ENCODE measurements at places on chromosomes 4 and X. TPM values are rescaled to one million over a fixed set of nuclear protein-coding genes. Genes with fewer than 3 reads are reported as not detected.

Gene LDB2
- 7.0 TPM for total RNA-seq

Gene APBB2
- 138 TPM for total RNA-seq

DNA sequence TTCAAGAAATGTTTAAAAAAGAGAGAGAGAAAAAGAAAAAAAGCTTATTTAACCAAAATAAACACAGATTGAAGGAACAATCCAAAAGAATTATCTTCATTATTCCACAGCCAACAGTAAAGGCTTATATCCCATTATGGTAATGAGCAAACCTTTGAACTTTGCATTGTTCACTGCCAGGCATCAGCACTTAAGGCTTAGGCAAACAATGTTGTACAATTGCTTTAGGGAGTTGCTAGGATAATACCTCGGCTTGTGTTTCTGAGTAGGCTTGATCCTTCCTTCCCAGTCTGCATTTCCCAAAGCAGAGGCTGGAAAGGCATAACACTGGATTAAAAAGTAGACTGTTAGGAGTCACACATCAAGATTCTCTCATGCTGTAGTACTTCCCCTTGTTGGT lies 352.7 kb upstream of the IGFBP7 start:
- H3K4me3 ChIP-seq, result no peak overlapping the region
- H3K4me1 ChIP-seq, result no peaks in the 10 kb centered on the region
- no peaks in the 10 kb centered on the region for H3K36me3 ChIP-seq
- H3K27me3 ChIP-seq, result no peaks in the 10 kb centered on the region
- no peak overlapping the region for H3K27ac ChIP-seq

GRCh38 chrX:16320765-16321355 lies 153.6 kb downstream of the MAGEB17 start:
- DNase-seq, result no peak
- no peak overlapping the region for H3K27ac ChIP-seq

GRCh38 chrX:120310861-120311726 lies at the start of gene TMEM255A:
Gene TMEM255A (minus strand): TSS chrX:120311461. CDS start chrX:120311309, 152 bp downstream.
- DNase-seq, result no peak
- H3K4me3 ChIP-seq, result peak within 1 kb of the TSS; percentile 47
- no peaks in the 10 kb centered on the region for H3K4me1 ChIP-seq
- H3K36me3 ChIP-seq, result no peaks in the 10 kb centered on the region
- no peak within 1 kb of the TSS for H3K27ac ChIP-seq
- peaks cover 48% of the 10 kb centered on the region for H3K27me3 ChIP-seq

GRCh38 chr4:111601671-111602070 lies 543.6 kb upstream of the FAM241A start:
- no peak overlapping the region for H3K27ac ChIP-seq
- DNase-seq, result no peak
- no peaks in the 10 kb centered on the region for H3K4me1 ChIP-seq
- no peak overlapping the region for H3K4me3 ChIP-seq

- H3K4me3 ChIP-seq, result no peak overlapping the region
- no peak for DNase-seq
- no peaks in the 10 kb centered on the region for H3K4me1 ChIP-seq
- H3K27ac ChIP-seq, result no peak overlapping the region
Observed at GRCh38 chr4:604131-604530, 21.2 kb upstream of the PDE6B start.

- H3K36me3 ChIP-seq, result no peaks in the 10 kb centered on the region
- no peak overlapping the region for H3K27ac ChIP-seq
- no peaks in the 10 kb centered on the region for H3K4me1 ChIP-seq
- DNase-seq, result no peak
Observed at GRCh38 chr4:47647544-47647943, 162.5 kb downstream of the ATP10D start.

DNA sequence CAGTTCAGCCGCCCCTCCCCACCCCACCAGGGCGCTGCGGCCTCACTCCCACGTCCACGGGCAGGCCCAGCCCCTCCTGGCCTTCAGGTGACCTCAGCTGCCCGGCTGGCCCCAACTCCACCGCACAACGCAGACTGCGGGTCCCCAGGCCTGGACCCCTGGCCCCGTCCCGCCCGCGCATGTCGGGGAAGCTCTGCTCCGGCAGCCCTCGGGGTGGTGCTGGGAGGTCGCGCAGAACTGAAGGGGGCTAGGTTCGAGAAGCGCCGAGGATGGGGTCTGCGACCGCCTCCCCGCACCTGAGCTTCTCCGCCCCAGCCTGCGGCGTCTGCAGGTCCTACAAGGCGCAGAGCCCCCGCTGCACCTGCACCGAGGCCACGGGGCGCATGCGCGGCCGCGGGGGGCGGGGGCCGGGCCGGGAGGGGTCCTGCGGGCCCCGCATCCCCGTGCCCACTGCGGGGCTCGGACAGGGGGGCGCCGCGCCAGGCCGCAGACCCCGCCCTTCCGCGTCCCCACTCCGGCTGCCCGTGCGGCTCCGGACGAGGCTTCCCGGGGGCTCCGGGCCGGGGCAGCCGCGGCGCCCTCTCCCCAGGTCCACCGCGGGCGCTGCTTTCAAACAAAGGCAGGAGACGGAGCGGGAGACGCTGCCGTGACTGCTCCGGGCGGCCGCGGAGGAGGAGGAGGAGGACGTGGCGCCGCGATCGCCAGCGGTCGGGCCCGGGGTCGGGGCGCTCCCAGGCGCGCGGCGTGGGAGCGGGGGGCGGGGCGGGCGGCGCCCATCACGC lies 672 bp upstream of the NAT8L start:
- no peak for DNase-seq
- H3K36me3 ChIP-seq, result no peaks in the 10 kb centered on the region
- peaks cover 86% of the 10 kb centered on the region for H3K27me3 ChIP-seq
- H3K4me3 ChIP-seq, result peak overlapping the region; percentile 46

DNA sequence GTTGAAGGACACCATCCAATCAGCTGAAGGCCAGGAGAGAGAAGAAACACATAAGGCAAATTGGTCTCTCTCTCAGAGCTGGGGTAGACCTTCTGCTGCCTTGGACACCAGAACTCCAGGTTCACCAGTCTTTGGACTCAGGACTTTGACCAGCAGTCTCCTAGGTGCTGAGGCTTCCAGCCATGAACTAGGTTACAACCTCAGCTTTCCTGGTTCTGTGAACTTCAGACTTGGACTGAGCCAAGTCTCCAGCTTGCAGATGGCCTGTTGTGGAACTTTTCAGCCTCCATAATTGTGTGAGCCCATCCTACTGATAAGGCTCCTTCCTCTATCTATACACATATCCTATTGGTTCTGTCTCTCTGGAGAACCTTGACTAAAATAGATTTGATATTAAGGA lies 20.6 kb upstream of the BBS12 start:
- H3K27me3 ChIP-seq, result no peaks in the 10 kb centered on the region
- no peak for DNase-seq
- H3K27ac ChIP-seq, result no peak overlapping the region

DNA sequence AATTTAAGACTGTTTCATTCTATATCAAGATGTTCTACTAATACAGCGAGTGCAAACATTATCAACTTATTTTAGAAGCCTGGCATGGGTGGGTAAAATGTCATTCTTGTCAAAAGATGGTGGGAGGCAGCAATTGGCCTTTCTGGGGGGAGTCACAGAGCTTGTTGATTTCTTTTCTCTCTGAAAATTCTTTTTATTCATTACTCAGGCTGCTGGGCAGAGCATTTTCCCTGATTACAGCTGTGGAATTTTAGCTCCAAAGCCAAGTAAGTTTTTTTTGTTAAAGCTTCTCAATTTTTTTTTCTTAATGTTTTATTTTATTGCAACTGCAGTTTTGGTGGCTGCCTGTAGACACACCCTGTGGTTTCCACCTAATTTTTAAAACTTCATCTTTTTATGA lies 50.4 kb downstream of the GPC4 start:
- no peak for DNase-seq
- no peaks in the 10 kb centered on the region for H3K4me1 ChIP-seq
- H3K4me3 ChIP-seq, result no peak overlapping the region
- no peaks in the 10 kb centered on the region for H3K36me3 ChIP-seq
- H3K27ac ChIP-seq, result no peak overlapping the region
- no peaks in the 10 kb centered on the region for H3K27me3 ChIP-seq

- no peak overlapping the region for H3K4me3 ChIP-seq
- H3K27ac ChIP-seq, result no peak overlapping the region
- DNase-seq, result no peak
- no peaks in the 10 kb centered on the region for H3K36me3 ChIP-seq
Observed at GRCh38 chr4:177281351-177281909, 28.2 kb upstream of the NEIL3 start.

DNA sequence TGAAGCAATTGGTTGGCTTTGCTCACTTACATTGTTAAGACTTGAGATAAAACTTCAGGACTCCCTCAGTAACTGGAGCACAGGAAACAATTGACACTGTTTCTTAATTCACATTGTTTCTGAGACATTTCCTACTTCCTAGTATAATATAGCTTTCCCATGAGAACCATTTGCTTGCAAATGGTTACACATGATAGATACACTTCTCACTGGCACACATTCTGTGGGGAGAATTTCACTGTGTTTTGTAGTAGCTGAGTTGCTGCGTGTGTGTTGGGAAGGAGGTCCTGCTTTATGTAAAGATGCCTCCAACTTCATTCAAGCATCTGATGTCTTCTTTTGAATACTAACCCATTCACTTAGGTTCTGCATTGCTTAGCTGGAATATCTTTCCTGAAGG lies 85.3 kb upstream of the SLC4A4 start:
- H3K27me3 ChIP-seq, result no peaks in the 10 kb centered on the region
- no peaks in the 10 kb centered on the region for H3K36me3 ChIP-seq
- DNase-seq, result no peak
- no peak overlapping the region for H3K4me3 ChIP-seq
- no peak overlapping the region for H3K27ac ChIP-seq

Data from transverse colon (tissue), 4 donors.